M059J (cell line): ENCODE measurements at places on chromosomes 11 and 22.
A peak's percentile ranks its signal among the peaks of the same experiment; 100 is the strongest.

DNA sequence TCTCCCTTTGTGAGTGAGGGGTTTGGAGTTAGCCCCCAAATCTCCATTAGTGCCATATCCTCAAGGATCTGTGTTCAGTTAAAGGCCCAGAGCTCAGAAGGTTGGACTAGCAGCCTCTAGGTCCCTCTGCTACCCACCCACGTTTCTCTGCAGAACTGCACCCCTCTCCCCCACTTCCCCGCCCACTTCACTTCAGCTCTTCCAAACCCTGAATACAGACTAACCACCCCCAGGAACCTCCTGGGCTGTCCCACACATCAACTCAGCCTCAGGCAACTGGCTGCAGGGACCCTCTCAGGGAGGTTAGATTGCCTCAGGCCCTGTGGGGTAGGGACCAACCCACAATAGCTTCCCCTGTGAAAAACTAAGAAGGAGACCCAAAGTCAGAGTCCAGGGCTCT, 840 bp downstream of the VPREB3 start:
- no peak for DNase-seq

GRCh38 chr11:42972741-42973140, 339.1 kb upstream of the API5 start:
- DNase-seq, result no peak

DNA sequence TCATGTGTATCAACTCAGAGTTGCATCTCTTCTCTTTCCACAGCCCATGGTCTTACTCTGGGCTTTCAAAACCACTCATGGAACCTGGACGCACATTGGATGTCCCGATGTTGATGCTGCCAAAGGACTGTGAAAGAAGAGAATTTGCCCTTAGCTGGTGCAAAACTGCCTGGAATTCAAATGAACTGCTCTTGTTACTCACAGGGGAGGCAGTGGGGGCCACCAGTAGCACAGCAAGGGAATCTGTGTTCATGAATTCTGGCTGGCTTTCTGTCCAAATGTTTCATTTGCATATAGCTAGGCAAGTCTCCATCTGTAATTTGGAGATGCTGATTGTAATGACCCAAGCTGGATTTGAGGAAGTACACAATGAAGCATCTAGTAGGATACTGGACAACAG, 24.9 kb downstream of the LMO2 start:
- no peak for DNase-seq

- DNase-seq, result peak; percentile 51
Observed at GRCh38 chr11:62501432-62501891, 45.1 kb downstream of the AHNAK start.

GRCh38 chr22:47686594-47687345, 924.3 kb downstream of the TBC1D22A start:
- DNase-seq, result no peak

DNA sequence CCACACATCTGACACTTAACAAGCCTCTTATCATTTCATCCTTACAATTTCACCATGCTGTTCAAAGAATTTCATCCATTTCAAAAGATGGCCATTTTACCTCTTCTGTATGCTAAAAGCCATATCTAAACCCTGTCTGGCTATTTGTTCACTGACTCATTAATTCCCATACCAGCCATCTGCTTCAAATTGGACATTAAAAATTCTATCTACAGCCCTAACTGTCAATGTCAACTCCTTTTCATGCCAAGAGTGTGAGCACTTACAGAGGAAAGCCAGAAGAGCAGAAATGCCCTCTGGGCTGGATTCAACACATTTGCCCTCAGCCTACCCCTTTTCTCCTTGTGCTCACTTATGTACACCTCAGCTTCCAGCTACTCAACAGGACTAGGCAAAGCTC, 59.2 kb downstream of the SYTL2 start:
- no peak for DNase-seq

- no peak for DNase-seq
Observed at GRCh38 chr11:36027731-36028130, 83.9 kb downstream of the LDLRAD3 start.

DNA sequence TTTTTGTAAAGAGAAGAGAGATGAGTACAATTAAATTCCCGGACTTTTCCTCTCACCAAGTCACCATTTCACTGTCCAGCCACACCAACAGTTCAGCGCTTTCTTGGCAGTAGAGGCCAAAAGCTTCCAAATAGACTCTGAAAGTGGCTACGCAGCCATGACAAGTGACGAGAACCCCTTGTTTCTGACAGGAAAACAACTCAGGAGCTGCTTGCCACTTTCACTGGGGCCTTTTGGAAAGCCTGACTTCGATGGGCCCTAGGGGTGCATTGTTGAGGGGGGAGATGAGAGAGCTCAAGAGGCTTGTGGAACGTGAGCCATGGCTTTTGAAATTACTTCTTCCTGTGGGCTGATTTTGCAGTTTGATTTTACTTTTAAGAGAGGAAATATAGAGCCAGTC, 422.1 kb upstream of the FAT3 start:
- DNase-seq, result no peak

GRCh38 chr22:45096256-45096907, 67.3 kb upstream of the NUP50 start:
- DNase-seq, result peak; percentile 59

DNA sequence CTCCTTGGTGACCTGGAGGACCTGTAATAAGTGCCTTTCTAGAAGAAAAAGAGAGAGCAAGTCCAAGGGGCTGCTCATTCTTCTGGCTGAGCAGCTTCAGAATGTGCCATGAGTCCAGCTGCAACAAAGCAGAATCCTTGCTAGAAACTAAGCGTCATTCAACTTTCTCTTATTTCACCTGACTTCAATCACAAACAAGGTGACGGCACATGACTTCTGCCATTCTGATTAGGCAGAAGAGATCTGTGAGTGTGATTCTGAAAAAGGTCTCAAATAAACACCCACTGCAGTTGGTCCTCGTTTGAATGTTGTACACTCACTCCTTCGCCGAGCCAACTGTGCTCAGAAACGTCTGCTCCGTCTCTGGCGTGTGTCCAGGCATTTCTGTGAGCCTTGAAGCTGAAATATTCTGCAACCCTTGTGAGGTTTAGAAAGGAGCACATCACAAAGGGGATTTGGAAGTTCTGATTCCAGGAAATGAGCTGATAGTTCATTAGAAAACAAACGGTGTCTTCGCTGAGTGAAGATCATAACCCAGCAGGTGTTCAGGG, 623.8 kb upstream of the KIRREL3 start:
- no peak for DNase-seq

DNA sequence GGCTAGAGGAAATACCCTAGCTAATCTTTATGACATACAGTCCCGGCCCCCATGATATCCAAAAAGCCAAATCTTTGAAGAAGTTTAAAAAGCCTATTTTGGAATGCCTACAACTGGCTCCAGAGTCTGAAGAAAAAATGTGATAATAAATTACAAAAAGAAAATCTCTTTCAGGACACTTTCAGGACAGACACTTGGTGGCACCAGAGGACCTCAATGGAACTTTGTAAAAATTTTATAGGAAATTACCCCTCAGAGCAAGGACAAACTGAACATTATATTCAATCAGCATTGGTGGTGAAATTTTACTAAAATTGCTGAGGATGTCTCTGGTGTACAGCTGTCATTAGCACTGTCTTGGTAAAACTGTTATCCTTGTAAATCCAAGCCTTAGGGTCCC, 81.0 kb downstream of the CCDC73 start:
- DNase-seq, result peak; percentile 25

GRCh38 chr11:75966537-75967287, 151.7 kb downstream of the UVRAG start:
- peak; percentile 76 for DNase-seq

GRCh38 chr11:120546312-120547205, 35.0 kb downstream of the GRIK4 start:
- peak; percentile 98 for DNase-seq

GRCh38 chr11:126115816-126116331, 53.2 kb upstream of the CDON start:
- peak; percentile 94 for DNase-seq

- DNase-seq, result no peak
Observed at GRCh38 chr11:97363331-97363730, 973.5 kb downstream of the JRKL start.
